ENCODE measurements at places on chromosomes 3 and 15.
A peak's percentile ranks its signal among the peaks of the same experiment; 100 is the strongest.

DNA sequence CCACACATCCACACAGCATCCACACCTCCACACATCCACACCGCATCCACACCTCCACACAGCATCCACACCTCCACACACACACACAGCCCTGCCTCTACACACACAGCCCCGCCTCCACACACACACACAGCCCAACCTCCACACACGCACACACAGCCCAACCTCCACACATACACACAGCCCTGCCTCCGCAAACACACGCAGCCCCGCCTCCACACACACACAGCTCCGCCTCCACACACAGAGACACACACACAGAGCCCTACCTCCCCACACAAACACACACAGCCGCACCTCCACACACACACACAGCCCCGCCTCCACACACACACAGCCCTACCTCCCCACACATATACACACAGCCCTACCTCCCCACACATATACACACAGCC, 4.7 kb downstream of the MESP1 start:
- no peak for DNase-seq

- DNase-seq = no peak
Measured at GRCh38 chr15:80730926-80731325, 35.8 kb downstream of the ABHD17C start.

DNA sequence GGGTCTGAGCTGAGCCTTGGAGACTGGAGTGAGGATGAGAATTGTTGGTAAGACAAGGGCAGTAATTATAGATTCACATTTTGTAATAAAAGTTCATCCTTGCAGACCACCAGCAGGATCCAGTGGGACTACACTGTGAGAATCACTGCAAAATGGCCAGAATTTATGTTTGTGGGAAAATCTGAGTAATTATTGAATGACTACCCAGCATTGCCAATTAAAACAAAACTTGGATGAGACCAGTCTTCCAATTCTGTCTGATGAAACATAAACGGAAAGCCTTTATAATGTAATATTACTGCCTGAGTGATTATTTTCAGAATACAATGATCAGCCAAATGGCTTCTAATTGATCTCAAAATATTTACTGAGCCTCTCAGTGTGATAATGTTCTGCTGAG, 323.3 kb upstream of the C2CD4B start:
- no peak for DNase-seq

DNA sequence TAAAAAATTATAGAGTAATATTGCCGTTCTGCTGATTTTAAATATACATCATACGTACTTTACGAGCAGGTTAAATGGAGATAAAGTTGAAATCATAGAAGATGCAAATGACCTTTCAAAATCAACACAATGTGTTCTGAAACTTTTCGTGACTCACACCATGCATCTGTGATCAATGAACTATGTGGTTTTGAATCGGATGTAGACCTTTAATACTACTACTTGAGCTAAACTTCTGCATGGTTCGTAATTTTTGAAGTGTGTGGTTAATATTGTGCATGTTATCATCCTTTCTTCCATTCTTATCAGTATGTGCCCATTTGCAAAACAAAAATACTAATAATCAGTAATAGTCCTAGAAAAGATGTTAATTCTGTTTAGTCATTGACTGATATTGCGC, 58.9 kb downstream of the GASK1A start:
- no peak for DNase-seq

- no peak for DNase-seq
Measured at GRCh38 chr3:114884213-114884923, 262.7 kb downstream of the ZBTB20 start.

- peak; percentile 66 for DNase-seq
Measured at GRCh38 chr3:195352895-195353488, 82.0 kb upstream of the XXYLT1 start.

GRCh38 chr3:56952061-56952460, 108.4 kb upstream of the SPATA12 start:
- no peak for DNase-seq

- peak; percentile 68 for DNase-seq
Measured at GRCh38 chr3:170809975-170810357, 60.0 kb downstream of the RPL22L1 start.

DNA sequence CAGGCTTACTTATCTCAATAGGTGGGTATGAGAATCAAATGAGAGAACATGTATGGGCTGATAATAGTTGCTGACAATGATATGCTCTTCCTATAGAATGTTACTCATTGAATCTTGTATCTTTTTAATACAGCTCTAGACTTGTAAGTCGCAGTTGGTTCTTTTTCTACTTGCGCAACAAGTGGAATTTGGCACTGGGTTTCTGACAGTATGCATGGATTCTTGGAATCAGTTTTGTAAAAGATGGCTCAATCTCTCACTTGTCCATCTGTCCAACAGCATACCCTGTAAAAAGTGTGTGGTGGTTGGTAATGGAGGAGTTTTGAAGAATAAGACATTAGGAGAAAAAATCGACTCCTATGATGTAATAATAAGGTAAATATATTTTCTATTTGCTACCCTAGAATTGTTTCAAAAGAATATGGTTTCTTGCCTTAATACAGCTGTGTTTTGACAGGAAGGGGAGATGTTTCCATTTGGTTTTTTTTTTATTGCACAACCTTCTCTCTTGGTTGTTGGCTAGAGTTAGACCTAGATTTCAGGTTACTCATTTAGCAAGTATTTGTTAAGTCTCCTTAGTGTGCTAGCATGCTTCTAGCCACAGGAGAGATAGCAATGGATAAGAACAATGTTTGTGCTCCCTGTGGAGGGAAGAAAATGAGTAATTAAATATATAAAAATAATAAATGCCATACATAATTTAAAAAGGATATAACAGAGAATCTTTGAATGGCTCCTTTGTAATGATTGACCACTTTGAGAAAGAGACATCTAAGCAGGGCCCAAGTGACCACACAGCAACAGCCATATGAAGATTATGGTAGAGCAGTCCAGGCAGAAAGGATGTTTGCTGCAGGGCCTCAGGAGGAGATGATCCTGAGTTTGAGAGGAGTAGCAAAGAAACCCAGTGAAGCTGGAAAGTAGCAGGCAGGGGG, 21.8 kb downstream of the ST3GAL6 start:
- DNase-seq = peak; percentile 78

DNA sequence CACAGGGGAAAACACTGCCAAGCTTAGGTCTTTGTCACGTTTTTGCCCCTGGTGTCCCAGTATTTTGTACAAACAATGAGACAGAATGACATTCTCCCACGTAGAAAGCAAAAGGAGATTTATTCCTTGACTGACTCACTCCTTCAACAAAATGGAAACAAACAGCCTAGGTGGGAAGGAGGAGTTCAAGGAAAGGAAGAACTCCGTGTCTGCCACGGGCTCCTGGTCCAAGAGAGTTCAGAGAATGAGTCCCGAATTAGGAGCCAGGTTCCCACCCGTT, 8.1 kb downstream of the TLE3 start:
- no peak for DNase-seq

DNA sequence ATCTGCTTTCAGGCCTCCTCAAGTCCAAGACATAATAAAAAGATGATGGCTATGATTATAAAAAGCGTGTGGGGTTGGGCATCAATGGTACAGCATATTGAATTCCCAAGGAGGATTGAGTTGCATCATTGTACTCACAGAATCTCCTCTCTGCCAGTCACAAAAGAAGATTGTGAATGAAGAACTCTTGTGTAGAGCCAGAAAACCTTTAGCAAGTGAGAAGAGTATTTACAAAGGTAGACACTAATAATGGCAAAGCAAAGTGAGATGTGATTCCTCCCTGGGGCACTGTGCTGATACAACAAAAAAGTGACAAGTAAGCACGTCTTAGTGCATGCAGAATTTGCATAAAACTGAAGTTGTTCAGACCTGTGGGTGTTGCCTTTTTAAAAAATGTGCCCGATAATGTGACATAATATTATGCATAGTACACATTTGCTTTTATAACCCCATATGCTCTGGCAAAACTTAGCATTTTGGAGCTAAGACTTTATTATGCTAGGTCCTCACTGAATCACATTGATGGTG, 291.2 kb upstream of the TBC1D5 start:
- no peak for DNase-seq

DNA sequence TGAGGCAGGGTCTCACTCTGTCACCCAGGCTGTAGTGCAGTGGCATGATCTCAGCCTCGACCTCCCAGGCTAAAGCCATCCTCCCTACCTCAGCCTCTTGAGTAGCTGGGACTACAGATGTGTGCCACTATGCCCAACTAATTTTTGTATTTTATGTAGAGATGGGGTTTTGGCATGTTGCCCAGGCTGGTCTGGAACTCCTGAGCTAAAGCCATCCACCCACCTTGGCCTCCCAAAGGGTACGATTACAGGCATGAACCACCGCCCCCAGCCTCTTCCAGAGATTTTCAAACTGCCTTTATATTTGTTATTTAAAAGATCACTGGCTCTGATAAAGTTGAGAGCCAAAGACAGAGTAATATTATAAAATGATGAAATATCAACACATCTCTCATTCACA, 37.3 kb downstream of the BSN start:
- DNase-seq = no peak

DNA sequence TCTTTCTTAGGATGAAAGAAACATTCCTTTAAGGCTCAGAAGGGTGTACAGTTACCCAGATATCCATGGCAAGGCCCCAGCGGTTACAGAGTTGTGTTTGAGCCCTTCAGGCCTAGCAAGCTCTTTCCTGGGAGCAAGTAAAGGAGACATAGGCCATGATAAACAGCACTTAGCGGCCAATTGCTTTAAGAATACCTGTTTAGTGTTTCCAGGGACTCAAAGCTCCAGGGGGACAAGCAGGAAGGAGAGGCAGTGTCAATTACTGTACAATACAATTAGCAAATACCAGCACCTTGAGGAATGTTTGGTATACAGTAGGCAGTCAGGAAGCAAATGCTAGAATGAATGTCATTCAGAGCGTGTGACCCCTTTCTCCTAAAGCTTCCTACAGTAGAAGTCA, 176.3 kb upstream of the ICE2 start:
- DNase-seq = no peak

GRCh38 chr3:177358977-177359592, 161.8 kb upstream of the TBL1XR1 start:
- DNase-seq = peak; percentile 70

Measured in foreskin keratinocyte (primary cell).